ENCODE measurements at places on chromosomes 16 and 17. TPM values are rescaled to one million over a fixed set of nuclear protein-coding genes. Genes with fewer than 3 reads are reported as not detected.

GRCh38 chr17:77489239-77489892 is 348.6 kb downstream of the SEC14L1 start:
- DNase-seq, result no peak
- H3K4me3 ChIP-seq, result no peak overlapping the region
- peaks cover 11% of the 10 kb centered on the region for H3K36me3 ChIP-seq
- no peaks in the 10 kb centered on the region for H3K27me3 ChIP-seq
- H3K4me1 ChIP-seq, result no peaks in the 10 kb centered on the region

DNA sequence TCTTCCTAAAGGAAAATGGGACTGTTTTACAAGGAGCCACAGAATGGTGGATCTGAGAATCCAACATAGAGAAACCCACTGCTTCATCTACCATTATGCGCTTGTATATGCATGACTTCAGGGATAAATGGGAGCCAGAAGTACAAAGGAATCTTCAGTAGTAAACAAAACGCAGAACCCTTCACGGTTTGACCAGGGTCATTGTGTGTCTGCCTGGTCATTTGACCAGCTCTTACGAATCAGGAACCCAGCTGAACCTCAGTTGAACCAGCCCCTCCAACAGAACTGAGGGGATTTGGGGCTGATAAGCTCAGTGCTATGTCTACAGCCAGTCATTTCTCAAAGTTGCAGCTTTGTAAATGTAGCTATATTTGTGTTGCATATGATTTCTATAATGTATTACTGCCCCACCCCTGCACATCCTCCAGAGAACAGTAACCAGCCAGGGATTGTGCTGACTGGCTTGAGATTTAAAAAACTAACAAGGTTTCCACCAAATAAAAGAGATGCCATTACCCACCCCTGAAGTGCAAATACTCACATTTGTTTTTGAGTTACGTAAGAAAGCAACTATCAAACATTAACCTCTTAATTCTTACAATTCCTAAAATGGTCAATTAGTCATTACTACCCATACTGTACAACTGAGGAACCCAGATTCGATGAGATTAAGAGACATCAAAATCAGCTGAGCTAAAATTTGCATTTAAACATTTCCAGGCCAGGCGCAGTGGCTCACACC is 6.3 kb downstream of the CMTM4 start:
- peaks cover 2% of the 10 kb centered on the region for H3K4me1 ChIP-seq
- no peaks in the 10 kb centered on the region for H3K36me3 ChIP-seq
- H3K27me3 ChIP-seq, result no peaks in the 10 kb centered on the region
- H3K27ac ChIP-seq, result no peak overlapping the region
- no peak for DNase-seq
- no peak overlapping the region for H3K4me3 ChIP-seq

- H3K36me3 ChIP-seq, result no peaks in the 10 kb centered on the region
- H3K4me1 ChIP-seq, result no peaks in the 10 kb centered on the region
Measured at GRCh38 chr17:78923660-78924453, 1.3 kb downstream of the TIMP2 start.

GRCh38 chr17:63790057-63790456 is 16.1 kb downstream of the DDX42 start:
- no peaks in the 10 kb centered on the region for H3K27me3 ChIP-seq
- H3K27ac ChIP-seq, result no peak overlapping the region
- no peak overlapping the region for H3K4me3 ChIP-seq
- DNase-seq, result no peak

Gene MVD
- polyA plus RNA-seq, result 12.9 TPM

Gene MRPS23
- polyA plus RNA-seq, result 26.5 TPM

- H3K4me1 ChIP-seq, result no peaks in the 10 kb centered on the region
- no peaks in the 10 kb centered on the region for H3K27me3 ChIP-seq
- peaks cover 29% of the 10 kb centered on the region for H3K36me3 ChIP-seq
- H3K27ac ChIP-seq, result no peak overlapping the region
- DNase-seq, result peak; percentile 54
Measured at GRCh38 chr16:84175350-84176081, 11.3 kb downstream of the TAF1C start.

Gene ZNF287
- polyA plus RNA-seq, result 12.9 TPM

Gene BRIP1
- 0.64 TPM for polyA plus RNA-seq

DNA sequence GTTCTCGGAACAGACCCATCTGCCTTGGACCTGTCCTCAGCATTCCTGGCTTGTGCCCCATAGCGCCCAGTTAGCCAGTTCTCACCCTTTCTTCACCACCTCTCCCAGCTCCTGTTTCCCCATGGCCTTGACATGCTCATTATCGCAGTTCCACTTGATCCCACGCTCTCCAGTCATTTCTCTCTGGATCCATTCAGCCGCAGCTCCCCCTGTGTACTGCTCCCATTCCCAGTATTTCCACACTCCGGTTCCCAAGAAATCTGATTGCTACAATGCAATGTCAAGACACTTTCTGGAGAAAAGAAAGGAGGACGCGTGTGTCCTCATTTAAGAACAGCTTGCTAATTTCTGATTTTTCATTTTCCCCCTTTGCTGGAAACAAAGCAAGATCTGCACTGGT is 55.4 kb downstream of the TMEM186 start:
- no peaks in the 10 kb centered on the region for H3K4me1 ChIP-seq
- H3K4me3 ChIP-seq, result no peak overlapping the region
- H3K27me3 ChIP-seq, result no peaks in the 10 kb centered on the region
- H3K27ac ChIP-seq, result no peak overlapping the region

DNA sequence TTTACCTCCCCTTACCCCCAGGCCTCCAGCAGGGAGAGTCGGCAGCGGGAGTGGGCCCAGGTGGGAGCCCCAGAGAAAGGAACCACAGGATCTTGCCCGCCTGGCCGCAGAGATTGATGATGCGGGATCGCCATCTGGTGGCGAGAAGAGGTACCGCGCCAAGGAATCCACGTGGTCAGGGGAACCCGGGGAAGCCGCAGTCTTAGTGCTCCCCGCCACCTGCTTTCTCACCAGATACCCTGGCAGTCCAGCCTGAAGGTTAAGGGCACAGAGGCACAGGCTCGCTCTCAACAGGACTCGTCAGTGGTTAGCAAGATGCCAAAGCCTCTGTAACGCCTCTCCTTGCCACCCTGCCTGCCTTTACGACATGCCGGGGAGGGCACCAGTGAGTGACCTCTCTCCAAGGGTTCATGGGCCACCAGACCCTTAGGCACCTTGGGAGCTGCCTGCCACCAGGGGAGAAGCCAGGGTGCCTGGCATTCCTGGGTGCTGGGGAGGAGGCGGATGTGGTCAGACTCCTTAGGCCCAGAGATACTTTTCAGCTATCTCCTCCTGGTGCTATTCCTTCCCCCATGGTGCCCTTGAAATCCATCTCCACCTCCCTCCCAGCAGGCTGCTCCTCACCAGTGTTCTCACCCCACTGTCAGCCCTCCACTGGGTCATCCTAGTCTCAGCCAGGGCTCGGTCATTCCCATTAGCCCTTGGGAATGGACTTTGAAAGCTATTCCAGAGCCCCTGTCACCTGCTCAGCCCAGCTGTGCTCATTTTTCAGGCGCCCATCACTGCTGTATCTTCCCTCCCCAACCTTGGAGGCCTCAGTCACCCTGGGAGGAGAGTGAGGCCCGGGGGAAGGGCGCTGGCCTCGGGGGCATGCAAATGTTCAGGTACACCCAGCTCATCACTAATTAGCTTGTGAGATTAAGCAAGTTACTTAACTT is 5.5 kb upstream of the RHBDF2 start:
- no peaks in the 10 kb centered on the region for H3K27me3 ChIP-seq
- peaks cover 13% of the 10 kb centered on the region for H3K4me1 ChIP-seq
- H3K4me3 ChIP-seq, result no peak overlapping the region
- H3K36me3 ChIP-seq, result no peaks in the 10 kb centered on the region
- DNase-seq, result peak; percentile 88

Gene ACSM3
- 10.1 TPM for polyA plus RNA-seq

- no peak within 1 kb of the TSS for H3K4me3 ChIP-seq
- H3K27ac ChIP-seq, result no peak within 1 kb of the TSS
- no peaks in the 10 kb centered on the region for H3K36me3 ChIP-seq
- H3K4me1 ChIP-seq, result no peaks in the 10 kb centered on the region
- no peaks in the 10 kb centered on the region for H3K27me3 ChIP-seq
Measured at GRCh38 chr17:41177727-41178271, at the start of gene KRTAP4-2. TSS of gene KRTAP4-2 (minus strand) at chr17:41178221. CDS start at chr17:41178164, 57 bp downstream.

- peaks cover 15% of the 10 kb centered on the region for H3K4me1 ChIP-seq
- no peak for DNase-seq
- H3K4me3 ChIP-seq, result no peak overlapping the region
- H3K27ac ChIP-seq, result no peak overlapping the region
Measured at GRCh38 chr17:29151567-29151966, 28.6 kb downstream of the MYO18A start.

DNA sequence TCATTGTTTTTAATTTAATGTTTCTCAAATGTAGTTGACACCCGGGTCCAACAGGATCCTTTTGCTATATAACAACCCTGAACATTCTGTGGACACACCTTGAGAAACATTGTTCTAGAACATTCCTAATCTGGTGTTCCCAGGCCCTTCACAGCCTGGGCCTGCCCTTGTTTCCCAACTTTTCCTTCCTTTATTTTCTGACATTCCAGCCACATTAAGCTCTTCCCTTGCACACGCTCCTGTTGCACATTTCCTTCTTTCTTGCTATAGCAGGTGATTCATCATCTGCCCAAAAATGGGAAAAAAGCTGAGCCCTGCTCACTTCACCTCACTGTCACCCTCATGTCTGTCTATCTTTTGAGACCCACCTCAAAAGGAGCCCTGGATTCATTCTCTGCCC is 67.9 kb upstream of the MARCHF10 start:
- H3K4me1 ChIP-seq, result no peaks in the 10 kb centered on the region
- no peaks in the 10 kb centered on the region for H3K36me3 ChIP-seq
- H3K4me3 ChIP-seq, result no peak overlapping the region
- H3K27ac ChIP-seq, result no peak overlapping the region

Gene DNAH9
- polyA plus RNA-seq, result not detected

DNA sequence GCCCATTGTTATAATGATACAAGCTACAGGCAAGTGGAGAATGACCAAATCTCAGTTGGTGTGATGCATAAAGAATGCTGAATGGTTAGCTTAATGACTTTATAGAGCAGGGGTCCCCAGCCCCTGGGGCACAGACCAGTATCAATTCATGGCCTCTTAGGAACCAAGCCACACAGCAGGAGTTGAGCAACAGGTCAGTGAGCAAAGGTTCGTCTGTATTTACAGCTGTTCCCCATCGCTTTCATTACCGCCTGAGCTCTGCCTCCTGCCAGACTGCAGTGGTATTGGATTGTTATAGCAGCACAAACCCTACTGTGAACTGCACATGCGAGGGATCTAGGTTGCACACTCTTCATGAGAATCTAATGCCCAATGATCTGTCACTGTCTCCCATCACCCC is 114.0 kb upstream of the ZFHX3 start:
- no peak overlapping the region for H3K4me3 ChIP-seq
- no peaks in the 10 kb centered on the region for H3K36me3 ChIP-seq
- H3K27ac ChIP-seq, result no peak overlapping the region
- no peaks in the 10 kb centered on the region for H3K4me1 ChIP-seq
- H3K27me3 ChIP-seq, result no peaks in the 10 kb centered on the region
- DNase-seq, result no peak
